ENCODE measurements at places on chromosomes 4 and X. TPM values are rescaled to one million over a fixed set of nuclear protein-coding genes. Genes with fewer than 3 reads are reported as not detected.

The NWD2 gene
- total RNA-seq, result 1.5 TPM

The FAM184B gene
- total RNA-seq, result not detected

The HSFX1 gene
- total RNA-seq, result 1.3 TPM

The PDZD11 gene
- total RNA-seq, result 2.3 TPM

The IKBKG gene
- 9.5 TPM for total RNA-seq

The MAOA gene
- total RNA-seq, result 70.9 TPM

The CYTL1 gene
- total RNA-seq, result 1.3 TPM

The FOXR2 gene
- total RNA-seq, result not detected

DNA sequence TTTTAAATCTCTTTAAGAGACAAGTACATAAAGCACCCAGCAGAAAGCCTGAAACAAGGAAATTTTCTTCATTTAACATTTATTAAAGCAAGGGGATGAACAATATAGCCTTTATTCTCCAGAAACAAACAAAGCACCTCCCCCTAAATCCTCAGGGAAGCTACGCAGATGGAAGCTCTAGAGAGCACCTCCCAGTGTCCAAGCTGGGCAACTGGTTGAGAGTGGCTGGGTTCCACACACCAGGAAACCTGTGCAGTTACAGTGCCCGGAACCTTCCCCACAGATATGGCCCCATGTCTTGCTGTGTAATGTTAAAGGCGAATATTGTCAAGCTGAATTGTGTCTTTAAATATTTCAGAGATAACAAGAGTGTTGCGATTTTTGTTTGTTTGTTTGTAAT, 8.9 kb upstream of the TRIML1 start:
- no peak for DNase-seq
- no peaks in the 10 kb centered on the region for H3K36me3 ChIP-seq
- H3K4me1 ChIP-seq, result no peaks in the 10 kb centered on the region

GRCh38 chrX:17740137-17741122, 3.1 kb downstream of the SCML1 start:
- no peak overlapping the region for H3K4me3 ChIP-seq
- H3K4me1 ChIP-seq, result peaks cover 19% of the 10 kb centered on the region
- no peak for DNase-seq
- no peak overlapping the region for H3K27ac ChIP-seq

DNA sequence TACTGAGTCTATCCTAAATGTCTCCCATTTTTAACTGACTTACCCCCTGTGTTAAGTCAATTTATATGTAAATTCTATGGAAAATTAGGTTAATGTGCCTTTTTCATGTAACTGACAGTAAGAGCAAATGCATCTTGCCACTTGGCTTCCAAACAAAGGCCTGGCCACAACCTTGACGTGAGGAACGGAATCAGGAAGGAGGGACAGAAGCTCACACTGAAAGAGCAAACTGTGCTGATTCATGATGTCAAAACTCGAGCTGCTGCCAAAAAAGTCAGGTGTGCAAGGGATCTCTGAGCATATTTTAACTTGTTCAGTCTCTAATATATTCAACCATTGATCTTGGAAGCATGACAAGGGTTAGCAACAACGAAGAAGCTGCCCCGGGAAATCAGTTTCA, 35.8 kb downstream of the GPM6A start:
- DNase-seq, result no peak
- no peaks in the 10 kb centered on the region for H3K4me1 ChIP-seq
- H3K27me3 ChIP-seq, result no peaks in the 10 kb centered on the region
- H3K36me3 ChIP-seq, result no peaks in the 10 kb centered on the region
- H3K4me3 ChIP-seq, result no peak overlapping the region

DNA sequence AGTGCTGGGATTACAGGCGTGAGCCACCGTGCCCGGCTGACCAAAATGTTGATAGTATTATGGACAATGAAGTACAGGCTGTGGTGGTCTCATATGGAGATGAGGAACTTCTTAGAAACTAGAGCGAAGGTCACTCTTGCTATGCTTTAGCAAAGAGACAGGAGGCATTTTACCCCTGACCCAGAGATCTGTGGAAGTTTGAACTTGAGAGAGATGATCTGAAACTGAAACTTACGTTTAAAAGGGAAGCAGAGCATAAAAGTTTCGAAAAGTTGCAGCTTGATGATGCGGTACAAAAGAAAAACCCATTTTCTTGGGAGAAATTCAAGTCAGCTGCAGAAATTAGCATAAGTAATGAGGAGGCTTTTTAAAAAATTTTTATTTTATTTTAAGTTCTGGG, 8.5 kb upstream of the CTAG2 start:
- no peak overlapping the region for H3K4me3 ChIP-seq
- H3K27me3 ChIP-seq, result peaks cover 3% of the 10 kb centered on the region
- no peak for DNase-seq
- H3K36me3 ChIP-seq, result no peaks in the 10 kb centered on the region
- H3K4me1 ChIP-seq, result no peaks in the 10 kb centered on the region

DNA sequence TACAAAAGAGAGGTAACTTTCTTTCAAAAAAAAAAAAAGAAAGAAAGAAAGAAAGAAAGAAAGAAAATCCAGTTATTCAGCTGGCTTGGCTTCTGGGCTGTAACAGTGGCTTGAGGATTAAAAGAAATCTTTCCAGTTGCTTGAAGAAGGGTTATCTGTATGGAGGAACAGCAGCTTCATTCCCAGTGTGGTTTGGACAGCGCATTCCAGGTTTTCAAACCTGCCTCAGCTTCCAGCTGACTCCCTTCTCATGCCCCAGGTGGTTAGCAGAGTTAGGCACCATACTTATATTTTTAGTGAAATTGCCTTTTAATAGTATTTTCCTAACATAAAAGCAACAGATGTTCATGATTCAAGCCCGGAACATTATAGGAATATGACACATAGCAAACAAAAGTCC, 48.6 kb downstream of the TMEM164 start:
- H3K4me3 ChIP-seq, result no peak overlapping the region
- no peak for DNase-seq
- no peaks in the 10 kb centered on the region for H3K4me1 ChIP-seq
- no peaks in the 10 kb centered on the region for H3K27me3 ChIP-seq

DNA sequence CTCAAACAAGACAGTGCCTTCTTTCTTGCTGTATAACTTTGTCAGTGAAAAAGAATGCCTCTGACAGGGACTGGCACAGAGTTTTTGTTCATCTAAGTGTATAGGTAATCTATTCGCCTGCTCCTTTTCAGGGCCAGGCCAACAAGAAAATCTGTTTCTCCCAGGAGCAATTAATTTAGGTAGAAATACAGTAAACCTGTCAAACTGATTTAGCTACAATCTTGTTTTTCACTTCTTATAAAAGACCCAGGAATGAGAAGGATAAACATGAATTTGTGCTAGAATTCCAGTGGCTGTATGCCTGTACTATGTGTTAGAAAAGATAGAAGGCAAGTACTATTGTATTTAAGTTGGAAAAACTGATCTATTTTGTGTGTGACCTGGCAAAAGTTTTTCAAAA, 6.1 kb downstream of the TMA16 start:
- peaks cover 48% of the 10 kb centered on the region for H3K4me1 ChIP-seq
- H3K4me3 ChIP-seq, result no peak overlapping the region
- H3K27me3 ChIP-seq, result no peaks in the 10 kb centered on the region
- H3K36me3 ChIP-seq, result no peaks in the 10 kb centered on the region
- no peak for DNase-seq

DNA sequence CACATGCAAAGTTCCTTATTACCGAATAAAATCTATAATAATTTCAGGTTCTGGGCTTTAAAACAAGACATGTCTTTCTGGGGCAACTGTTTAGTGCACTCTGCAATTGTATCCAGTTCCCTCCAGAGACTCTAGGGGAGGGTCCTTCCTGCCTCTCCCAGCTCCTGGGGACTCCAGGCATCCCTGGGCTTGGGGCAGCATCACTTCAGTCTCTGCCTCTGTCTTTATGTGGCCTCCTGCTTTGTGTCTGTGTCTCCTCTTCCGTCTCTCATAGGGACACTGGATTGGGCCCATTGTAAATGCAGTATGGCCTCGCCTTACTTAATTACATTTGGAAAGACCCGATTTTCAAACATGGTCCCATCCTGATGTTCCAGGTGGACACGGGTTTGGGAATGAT, 10.9 kb upstream of the ASMTL start:
- H3K27me3 ChIP-seq, result peaks cover 49% of the 10 kb centered on the region
- peaks cover 6% of the 10 kb centered on the region for H3K4me1 ChIP-seq
- no peaks in the 10 kb centered on the region for H3K36me3 ChIP-seq
- H3K27ac ChIP-seq, result no peak overlapping the region

DNA sequence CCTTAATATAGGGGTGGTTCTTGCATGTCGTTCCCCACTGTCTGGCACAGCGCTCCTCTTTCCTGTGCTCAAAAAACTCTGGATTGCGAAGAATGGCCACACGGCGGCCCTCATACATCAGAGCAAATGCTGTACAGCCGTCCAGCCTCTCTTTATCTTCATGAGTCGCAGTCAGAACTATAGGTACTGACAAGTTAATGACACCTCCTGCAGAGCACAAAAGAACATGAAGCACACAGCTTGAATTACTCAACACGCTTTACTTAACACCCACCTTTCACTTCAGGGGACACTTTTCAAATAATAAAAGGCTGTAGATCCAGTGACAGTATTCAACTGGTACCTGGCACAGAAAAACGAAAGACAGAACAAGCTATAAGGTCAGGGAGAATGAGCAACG, 65.3 kb downstream of the PAPSS1 start:
- H3K27me3 ChIP-seq, result no peaks in the 10 kb centered on the region
- H3K36me3 ChIP-seq, result peaks cover 54% of the 10 kb centered on the region
- H3K27ac ChIP-seq, result no peak overlapping the region

- no peaks in the 10 kb centered on the region for H3K4me1 ChIP-seq
- no peaks in the 10 kb centered on the region for H3K27me3 ChIP-seq
- no peak overlapping the region for H3K27ac ChIP-seq
- no peaks in the 10 kb centered on the region for H3K36me3 ChIP-seq
Observed at GRCh38 chr4:141797966-141798365, 161.6 kb downstream of the IL15 start.

- DNase-seq, result peak; percentile 77
- H3K27ac ChIP-seq, result no peak overlapping the region
- H3K4me3 ChIP-seq, result no peak overlapping the region
- peaks cover 4% of the 10 kb centered on the region for H3K27me3 ChIP-seq
- no peaks in the 10 kb centered on the region for H3K36me3 ChIP-seq
Observed at GRCh38 chrX:43559644-43560043, 96.5 kb upstream of the MAOA start.

DNA sequence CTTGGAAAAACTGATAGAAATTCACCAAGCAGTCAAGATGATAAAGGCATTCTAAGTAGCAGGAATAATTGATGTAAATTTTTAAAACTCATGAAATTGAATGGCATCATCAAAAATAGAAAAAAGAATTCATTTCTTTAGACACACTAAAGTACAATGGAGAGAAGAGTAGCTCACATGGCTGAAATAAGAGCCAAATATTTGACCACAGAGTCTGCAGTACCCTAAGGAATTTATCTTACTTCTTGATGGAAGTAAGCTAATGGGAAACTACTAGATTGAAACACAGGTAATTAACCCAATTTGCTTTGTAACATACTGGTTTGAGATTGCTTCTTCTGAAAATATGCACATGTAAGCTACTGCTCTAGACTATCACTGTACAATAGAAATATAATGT, 70.8 kb upstream of the GPM6A start:
- DNase-seq, result no peak
- no peaks in the 10 kb centered on the region for H3K27me3 ChIP-seq
- H3K36me3 ChIP-seq, result no peaks in the 10 kb centered on the region

GRCh38 chrX:35743331-35743730, 54.8 kb upstream of the MAGEB16 start:
- H3K36me3 ChIP-seq, result no peaks in the 10 kb centered on the region
- no peak overlapping the region for H3K27ac ChIP-seq
- no peaks in the 10 kb centered on the region for H3K4me1 ChIP-seq
- peak; percentile 6 for DNase-seq
- H3K4me3 ChIP-seq, result no peak overlapping the region

- no peak overlapping the region for H3K4me3 ChIP-seq
- no peaks in the 10 kb centered on the region for H3K36me3 ChIP-seq
- H3K27me3 ChIP-seq, result no peaks in the 10 kb centered on the region
- no peak for DNase-seq
Observed at GRCh38 chr4:88308587-88308986, 24.2 kb upstream of the PPM1K start.

DNA sequence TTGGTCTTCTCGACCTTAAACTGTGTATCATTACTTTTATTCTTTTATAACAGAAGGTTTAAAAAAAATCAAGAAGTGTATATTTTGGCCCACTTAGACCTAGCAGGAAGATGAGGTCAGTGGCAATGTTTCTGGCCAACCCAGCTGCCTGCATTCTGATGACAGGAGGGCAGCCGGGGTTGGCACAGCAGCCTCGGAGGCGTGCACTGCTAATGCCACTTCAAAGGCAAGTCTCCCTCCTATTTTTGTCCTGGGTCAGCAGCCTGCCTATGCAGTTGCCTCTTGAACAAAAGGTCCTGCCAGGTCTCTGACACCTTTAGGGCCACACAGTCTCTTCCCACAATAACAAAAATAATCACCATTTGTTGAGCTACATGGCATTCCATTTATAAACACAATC, 89.4 kb upstream of the MYOZ2 start:
- no peaks in the 10 kb centered on the region for H3K27me3 ChIP-seq
- H3K27ac ChIP-seq, result peak overlapping the region; percentile 37
- H3K4me1 ChIP-seq, result peaks cover 67% of the 10 kb centered on the region
- H3K4me3 ChIP-seq, result no peak overlapping the region
- H3K36me3 ChIP-seq, result no peaks in the 10 kb centered on the region

DNA sequence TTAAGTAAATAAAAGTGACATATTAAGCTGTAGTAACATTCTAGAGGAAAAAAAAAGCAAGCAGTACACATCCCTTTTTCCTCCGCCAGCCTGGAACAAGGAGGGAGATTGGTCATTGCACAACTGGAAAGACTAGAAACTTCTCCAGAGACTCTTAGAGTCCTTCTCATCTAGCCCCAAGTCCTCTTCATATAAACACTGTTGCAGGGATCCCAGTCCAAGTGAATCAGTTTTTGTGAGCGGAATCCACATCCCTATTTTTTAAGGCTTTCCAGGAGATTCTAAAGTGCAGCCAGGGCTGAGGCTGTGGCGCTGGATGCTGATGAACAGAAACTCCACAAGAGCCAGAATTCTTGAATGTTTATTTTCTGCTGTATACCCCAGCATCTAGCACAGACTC, 23.8 kb downstream of the REELD1 start:
- H3K4me3 ChIP-seq, result no peak overlapping the region
- no peak overlapping the region for H3K27ac ChIP-seq
- DNase-seq, result no peak
- H3K36me3 ChIP-seq, result no peaks in the 10 kb centered on the region
- H3K27me3 ChIP-seq, result no peaks in the 10 kb centered on the region
- peaks cover 25% of the 10 kb centered on the region for H3K4me1 ChIP-seq

Data from stomach (tissue), 19 donors.